ENCODE measurements at places on chromosomes 1 and 21.

DNA sequence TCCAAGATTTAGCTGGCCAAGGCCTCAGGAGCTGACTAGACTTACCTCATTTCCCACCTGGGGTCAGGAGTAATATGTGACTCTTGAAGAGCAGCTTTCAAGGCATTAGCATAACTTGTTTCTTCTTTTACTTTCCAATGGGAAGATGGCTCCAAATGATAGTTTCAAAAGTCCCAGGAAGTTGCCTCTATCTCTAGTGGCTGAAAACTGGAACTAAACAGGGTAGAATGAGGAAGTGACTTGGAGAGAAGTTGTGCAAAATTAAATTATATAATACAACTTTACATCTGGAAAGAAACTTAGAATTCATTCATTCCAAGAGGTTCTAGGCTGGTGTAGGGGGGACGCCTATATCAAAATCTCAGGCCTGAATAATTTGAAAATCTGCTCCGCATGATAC, 250.1 kb upstream of the FMN2 start:
- DNase-seq = no peak

GRCh38 chr1:94634977-94635416, 93.4 kb upstream of the F3 start:
- DNase-seq = no peak

DNA sequence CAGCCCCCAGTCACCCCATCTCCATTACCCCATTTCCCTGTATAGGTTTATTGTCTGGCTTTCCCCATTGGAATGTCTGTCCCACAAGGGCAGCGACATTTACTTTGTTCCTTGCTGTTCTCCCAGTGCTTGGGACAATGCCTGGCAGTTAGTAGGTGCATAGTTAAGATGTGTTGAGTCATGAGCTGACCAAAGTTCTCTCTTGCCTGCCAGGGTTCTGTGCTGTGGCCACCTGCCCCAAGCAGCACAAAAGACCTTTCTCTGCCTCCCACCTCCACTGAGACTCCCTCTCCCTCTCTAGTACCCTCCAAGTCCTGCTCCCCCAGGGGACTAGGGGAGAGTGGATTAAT, 40.0 kb downstream of the TMCO4 start:
- no peak for DNase-seq

- DNase-seq = no peak
Measured at GRCh38 chr1:42576935-42577334, 81.3 kb upstream of the PPIH start.

DNA sequence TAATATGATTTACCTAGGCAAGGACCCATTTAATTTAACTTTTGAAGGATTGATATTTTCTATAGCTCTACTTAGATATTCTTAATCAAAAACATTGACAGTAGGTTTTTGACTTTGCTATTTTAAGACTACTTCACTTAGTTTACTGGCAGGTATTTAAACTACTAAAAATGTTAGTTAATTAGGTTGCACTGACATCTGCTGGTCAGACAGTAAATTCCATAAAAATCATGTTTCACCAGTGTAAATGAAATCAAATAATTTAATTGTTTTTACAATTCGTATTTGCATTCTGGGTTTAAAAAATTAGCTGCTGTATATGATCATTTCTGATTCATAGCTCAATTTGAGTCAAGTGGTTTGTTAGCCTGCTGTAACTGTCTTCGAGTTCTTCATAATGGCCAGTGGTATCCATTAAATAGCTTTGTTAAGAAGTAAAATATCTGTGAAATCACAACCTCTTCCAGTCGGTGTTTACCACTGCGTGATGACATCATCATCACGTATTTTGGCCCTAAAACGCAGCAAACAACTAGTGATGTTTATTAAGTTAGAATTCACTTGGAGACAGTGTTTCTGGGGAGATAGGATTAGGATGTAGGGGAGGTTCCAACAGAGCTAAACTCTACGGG, 26.2 kb downstream of the EXTL2 start:
- no peak for DNase-seq

- DNase-seq = no peak
Measured at GRCh38 chr1:113797472-113797871, 14.8 kb downstream of the RSBN1 start.

DNA sequence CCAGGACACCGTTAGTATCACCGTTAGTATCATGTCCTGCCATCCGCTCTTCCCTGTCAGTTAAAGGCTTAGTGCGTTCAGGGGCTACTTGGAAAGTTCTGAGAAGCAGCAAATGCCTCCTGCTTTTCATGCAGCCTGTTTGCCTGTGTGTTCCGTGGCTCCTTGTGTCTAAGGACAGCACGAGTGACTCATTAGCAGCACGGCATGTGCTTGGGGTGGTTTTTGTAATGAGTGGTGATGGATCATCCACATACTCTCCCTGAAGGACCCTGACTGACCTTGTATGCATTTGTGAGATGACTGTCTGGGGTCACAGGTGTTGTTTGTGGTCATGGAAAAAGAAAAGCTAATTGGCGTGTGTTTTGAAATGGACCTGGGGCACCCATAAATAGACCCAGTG, 221.9 kb downstream of the PBX1 start:
- DNase-seq = no peak

DNA sequence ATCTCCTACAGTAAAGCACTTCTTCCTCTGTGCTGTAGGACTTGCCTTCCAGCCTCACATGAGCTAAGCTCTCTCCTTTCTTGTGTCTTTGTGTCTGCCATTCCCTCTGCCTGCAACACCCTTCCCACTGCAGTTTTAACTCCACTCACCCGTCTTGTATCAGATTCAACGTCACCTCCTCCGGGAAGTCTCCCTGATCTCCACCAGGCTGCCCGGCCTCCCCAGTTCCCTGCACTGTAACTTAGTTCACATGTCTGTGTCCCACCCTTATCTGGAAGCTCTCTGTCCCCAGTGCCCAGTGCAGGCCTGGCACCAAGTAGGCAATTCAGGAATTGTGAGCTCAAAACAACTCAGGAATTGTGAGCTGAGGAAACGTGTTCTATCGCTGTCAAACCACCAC, 96.4 kb downstream of the GLIS1 start:
- DNase-seq = no peak

GRCh38 chr1:184801503-184801902, 46.8 kb upstream of the EDEM3 start:
- no peak for DNase-seq

GRCh38 chr1:169044971-169045370, 61.5 kb upstream of the ATP1B1 start:
- no peak for DNase-seq

GRCh38 chr21:43006874-43007208, 32.5 kb downstream of the PKNOX1 start:
- DNase-seq = no peak

DNA sequence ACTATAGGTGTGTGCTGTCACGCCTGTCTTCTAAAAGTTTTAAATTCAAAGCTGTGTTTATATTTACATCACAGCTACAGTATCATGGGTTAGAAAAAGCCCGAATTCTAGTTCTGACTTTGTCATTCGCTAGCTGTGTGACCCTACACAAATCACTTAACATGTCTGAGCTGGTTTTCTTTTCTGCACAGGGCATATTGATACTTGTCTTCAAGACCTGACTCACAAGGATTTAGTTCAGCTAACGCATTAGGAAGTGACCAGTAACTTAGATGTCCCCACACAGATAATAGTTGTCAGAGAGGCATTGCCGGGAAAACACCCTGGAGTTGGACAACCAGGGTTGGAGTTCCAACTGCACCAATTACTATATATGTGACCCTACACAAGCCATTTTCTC, 25.9 kb downstream of the GIPC2 start:
- DNase-seq = no peak

- DNase-seq = no peak
Measured at GRCh38 chr1:3530086-3530925, 75.8 kb downstream of the ARHGEF16 start.

DNA sequence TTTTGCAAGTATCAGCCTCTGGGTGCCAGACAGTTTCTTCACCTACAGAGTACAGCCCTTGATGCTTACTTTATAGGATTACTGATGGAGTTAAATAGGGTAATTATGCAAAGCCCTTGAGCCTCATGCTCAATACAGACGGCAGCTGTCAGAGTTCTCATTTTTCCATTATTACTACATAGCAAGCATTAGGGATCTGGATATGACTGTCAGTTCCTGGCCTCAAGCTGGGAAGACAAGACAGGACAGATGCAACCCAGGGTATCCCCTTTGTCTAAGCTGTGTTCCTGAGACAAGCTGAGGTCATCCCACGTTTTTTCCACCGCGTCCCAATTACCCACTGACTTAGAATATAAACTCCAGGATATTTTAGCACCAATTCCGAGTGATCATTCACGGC, 94.4 kb downstream of the SLC35F3 start:
- no peak for DNase-seq

GRCh38 chr1:88504601-88505000, 179.5 kb upstream of the PKN2 start:
- DNase-seq = no peak

DNA sequence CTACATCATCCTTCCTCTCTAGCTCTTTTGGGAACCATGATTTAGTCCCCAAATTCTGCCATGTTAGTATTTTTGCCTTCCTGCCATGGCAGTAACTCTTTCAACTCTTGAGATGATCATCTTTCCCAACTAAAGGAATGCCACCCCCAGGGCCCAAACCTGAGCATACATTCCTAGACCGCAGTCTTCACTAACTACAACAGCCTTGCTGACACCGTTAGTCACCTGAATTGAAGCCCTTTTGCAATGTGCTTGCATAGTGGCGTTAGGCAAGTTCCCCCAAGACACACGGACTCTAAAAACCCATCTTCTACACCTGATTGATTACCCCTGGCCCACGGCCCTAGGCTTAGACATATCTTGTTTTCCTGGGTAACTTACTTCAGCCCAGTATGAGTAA, 16.4 kb upstream of the YTHDF2 start:
- DNase-seq = no peak

DNA sequence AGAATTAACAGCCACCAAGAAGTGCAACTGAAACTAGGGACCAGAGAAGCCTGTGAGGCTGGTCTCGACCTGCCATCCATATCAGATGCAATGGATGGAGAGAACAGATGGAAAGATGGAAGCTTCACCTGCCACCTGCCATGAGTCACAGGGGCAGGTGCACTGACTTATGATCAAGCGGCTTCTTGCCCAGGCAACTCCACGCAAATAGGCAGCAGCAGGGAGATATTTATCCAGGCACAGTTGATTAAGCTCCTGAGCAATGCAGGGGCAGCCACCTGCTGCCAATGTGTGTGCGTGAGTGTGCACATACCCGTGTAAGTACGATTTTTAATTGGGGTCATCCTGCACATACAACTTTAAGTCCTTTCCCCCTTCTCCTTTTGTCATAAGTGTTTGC, 174.2 kb downstream of the PTPRU start:
- no peak for DNase-seq
